ENCODE measurements at places on chromosomes 5 and 9.

DNA sequence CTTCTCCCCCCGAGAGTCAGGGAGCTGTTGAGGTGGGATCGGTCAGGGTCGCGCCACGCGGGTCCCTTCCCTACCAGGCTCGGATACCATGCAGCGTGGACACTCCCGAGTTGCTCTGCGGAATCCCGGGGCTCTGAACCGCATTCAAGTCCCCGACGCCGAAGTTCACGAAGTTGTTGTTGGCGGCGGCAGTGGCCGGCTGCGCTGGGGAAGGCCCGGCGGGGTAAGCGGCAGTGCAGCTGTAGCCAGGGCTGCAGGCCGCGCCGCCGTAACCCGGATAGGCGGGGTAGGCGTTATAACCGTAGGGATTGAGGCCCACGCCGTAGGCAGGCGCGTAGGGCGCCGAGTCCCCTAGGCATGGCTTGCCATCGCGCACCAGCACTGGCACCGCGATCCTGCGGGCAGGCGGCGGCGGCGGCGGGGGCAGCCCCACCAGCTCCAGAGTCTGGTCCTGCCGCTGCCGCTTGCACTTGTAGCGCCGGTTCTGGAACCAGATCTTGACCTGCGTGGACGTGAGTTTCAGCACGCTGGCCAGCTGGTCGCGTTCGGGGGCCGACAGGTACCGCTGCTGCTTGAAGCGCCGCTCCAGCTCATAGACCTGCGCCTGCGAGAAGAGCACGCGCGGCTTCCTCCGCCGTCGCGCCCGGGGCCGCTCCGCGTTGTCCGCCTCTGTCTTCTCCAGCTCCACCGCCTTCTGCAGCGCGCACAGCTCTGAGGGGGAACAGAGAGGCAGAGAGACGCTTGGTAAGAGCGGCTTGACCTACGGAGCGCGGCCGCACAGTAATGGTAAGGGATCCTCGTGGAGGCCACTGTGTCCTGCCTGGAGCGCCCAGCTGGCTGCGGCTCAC, 2.3 kb downstream of the NKX2-5 start:
- DNase-seq: no peak

DNA sequence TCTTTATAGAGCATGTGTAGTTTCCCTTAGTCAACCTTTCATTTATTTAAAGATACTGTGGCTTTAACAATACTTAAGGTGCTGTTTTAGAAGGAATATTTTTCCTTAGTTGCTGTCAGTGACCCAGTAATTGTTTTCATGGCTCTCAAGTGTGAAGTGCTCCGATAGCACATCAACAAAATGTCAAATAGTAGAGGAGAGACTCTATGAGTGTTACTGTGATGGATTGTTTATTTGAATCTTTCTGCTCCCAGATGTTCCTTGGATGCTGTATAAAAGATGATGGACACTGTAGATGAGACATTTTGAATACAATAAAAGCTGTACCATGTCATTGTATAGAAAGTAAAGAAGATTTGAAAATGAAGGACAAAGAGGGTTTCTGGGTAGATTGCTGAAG, 1185.7 kb upstream of the C9orf72 start:
- DNase-seq: no peak

GRCh38 chr9:34034698-34035065, 14.0 kb downstream of the UBAP2 start:
- DNase-seq: no peak

DNA sequence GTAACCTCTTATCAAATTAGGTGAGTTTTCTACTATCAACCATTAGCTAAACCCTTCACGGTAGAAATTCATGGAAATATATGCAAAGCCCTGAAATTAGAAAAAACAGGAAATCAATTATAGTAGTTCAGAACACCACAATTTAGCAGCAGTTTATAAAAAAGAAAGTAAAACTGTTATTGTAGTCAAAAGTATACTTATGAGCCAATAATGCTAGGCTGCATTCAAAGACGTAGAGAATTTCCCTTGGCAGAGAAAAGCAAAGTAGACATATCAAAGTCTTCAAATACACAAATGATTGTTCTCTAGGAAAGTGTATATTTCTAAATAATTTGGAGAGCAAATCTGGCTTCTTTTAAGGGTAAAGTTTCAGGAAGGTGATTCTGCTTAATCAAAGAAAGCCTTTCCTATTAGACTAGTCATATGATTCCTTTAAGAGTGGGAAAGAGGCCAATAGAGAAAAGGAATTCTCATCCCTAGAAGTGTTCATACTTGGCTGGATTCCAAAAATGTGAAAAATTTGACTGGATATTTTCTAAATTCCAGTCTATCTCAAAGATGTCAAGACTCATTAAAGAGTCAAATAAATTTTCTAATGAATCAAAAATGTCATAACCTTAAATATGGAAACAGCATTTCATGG, 185.5 kb downstream of the SMC2 start:
- DNase-seq: no peak

DNA sequence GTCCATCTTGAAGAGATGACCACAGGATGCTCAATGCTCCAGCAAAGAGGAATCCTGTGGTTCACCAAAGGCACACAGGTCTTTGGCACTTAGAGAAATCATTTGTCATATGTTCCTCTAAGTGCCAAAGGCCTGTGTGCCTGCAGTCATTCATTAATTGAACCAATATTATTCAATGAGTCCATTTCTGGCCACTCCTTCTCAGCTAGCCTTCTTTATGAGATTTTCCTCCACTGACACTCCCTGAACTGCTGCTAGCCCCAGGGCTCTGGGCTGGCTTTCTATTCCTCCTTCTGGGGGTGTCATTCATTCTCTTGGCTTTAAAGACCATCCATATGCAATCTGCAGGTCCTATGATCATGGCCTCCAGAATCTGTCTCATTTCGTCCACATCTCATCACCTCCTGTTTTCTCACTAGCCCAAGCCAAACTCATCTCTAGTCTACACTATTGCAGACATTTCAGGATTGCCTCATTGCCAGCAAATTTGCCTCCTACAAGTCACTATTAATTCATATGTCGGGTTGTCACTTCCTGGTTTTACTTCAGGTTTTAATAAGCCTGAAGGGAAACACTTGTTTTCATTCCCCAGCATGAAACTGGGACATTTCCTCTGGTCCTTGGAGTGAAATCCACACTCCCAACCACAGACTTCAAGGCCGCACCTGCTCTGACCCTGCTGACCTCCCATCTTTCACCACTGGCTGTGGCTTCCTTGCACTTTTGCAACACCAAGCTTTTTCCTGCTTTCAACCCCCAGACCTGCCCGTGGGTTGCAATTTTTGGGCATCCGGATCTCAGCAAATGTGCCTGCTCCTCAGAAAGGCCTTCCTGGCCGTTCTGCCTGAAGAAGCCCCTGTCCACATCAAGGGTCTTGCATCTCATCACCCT, 35.1 kb downstream of the KCNIP1 start:
- no peak for DNase-seq

- no peak for DNase-seq
These were observed at the start of gene TRPM6 for GRCh38 chr9:74887041-74887980. Gene TRPM6, minus strand, starts transcription at chr9:74887921. Its CDS starts 65 bp downstream, at chr9:74887856.

- DNase-seq: no peak
These were observed 23.1 kb downstream of the ADGRD2 start for GRCh38 chr9:124473310-124473709.

- no peak for DNase-seq
These were observed 62.3 kb downstream of the NSUN2 start for GRCh38 chr5:6570530-6570929.

- DNase-seq: no peak
These were observed 4.4 kb downstream of the MUSK start for GRCh38 chr9:110672873-110673510.

DNA sequence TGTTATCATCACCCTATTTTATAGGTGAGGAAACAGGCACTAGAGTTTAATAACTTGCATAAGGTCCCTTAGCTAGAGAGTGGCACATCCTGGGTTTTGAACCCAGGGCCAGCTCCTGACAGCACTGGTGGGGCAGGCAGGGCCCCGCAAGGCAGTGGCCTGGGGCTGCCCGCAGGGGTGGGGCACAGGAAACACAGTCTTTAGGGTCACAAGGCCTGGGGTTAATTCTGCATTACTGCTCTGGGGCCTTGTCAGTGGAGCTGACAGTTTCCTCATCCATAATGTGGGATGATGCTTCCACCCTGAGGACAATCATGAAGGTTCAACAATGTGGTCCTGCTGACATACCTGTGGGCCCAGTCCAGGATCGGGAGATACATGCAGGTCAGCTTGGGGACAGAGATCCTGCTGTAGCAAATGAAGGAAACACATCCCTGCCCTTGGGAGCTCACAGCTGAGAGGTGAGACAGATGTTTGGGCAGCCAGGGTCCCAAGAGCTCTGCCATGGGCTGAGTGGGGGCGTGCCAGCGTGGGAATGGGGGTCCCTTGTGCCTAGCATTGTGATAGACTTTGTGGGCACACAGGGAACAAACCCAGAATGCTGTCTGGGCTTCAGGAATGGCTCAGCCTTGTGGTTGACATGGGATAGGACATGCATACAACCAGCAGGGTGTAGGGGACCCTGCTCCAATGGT, 14.7 kb downstream of the FGF18 start:
- no peak for DNase-seq

GRCh38 chr5:154193701-154194121, 3.2 kb downstream of the GALNT10 start:
- DNase-seq: no peak

GRCh38 chr9:85142496-85142911, 473.0 kb downstream of the NTRK2 start:
- no peak for DNase-seq

- DNase-seq: no peak
These were observed 5.1 kb downstream of the RNF14 start for GRCh38 chr5:141973871-141974595.

GRCh38 chr5:9233035-9233434, 312.8 kb downstream of the SEMA5A start:
- no peak for DNase-seq

- DNase-seq: no peak
These were observed 19.0 kb upstream of the LHFPL2 start for GRCh38 chr5:78667461-78668103.

DNA sequence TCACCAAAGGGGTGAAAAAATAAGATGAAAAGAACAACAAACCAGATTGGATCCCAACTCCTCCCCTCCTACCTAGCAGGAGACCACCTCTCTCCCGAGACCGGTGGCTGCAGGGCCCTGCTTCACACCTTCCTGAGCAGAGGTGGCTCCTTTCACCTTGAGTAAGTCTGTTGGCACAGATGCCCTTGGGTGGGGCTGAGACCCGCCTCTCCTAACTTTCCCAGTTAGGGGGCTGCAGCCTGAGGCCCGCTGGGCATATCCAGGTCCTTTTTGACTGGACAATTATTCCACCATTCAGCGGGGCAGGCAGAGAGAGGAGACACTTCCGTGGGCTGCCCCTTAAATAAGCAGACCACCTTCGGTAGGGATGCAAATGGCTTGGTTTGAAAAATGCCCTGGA, 1.3 kb downstream of the SLC25A48 start:
- no peak for DNase-seq

- no peak for DNase-seq
These were observed 30.7 kb upstream of the PSD2 start for GRCh38 chr5:139764886-139765408.

DNA sequence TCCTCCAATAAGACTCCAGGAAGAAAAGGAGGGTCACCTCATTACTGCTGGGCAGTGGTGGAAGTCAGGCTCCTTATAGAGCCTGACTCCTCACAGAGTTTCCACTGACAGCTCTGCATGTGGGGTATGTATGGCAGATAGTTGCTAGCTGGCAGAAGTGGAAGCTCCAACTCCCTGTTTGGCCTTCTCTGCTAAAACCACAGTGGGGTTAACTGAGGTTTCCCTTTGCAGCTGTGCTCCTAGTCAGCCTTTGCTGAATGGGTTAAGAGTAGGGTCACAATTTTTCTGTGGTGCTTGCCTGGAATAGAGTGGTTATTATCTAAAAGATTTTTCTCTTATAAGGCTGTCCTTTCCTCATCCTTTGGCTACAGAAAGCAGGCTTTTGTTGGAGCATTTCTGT, 327.5 kb downstream of the FBXL17 start:
- DNase-seq: no peak

DNA sequence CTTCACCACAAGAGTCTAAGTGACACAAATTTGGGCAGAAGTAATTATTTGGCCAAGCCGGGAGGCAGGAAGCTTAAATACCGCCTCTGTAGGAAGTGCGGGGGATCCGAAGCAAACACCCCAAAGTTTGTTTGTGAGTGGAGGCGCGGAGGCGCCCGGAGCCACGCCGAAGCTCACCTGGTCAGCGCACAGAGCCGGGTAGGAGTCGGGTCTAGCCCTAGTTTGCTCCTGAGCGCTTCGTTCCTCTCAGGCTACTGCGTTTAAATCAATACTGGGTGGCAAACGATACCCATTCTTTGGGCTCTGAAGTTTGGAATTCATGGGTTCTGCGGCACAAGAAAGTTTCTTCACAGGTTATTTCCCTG, 855 bp downstream of the MCC start:
- DNase-seq: no peak

DNA sequence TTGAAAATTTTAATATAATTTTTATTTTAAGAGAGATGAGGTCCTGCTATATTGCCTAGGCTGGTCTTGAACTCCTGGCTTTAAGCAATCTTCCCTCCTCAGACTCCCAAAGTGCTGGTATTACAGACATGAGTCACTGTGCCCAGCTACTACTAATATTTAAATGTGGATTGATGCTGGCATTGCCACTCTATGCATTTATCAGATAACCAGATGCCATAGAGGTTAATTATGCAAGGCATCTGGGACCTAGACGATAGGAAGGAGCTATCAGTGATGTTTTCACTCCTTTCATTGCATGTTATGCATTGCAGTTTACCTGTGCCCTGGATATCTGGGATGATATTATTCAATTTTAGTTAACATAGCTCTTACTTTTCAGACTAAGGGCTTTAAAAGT, 127.0 kb downstream of the RPS23 start:
- no peak for DNase-seq

GRCh38 chr5:2919310-2920018, 168.0 kb upstream of the IRX2 start:
- DNase-seq: no peak

DNA sequence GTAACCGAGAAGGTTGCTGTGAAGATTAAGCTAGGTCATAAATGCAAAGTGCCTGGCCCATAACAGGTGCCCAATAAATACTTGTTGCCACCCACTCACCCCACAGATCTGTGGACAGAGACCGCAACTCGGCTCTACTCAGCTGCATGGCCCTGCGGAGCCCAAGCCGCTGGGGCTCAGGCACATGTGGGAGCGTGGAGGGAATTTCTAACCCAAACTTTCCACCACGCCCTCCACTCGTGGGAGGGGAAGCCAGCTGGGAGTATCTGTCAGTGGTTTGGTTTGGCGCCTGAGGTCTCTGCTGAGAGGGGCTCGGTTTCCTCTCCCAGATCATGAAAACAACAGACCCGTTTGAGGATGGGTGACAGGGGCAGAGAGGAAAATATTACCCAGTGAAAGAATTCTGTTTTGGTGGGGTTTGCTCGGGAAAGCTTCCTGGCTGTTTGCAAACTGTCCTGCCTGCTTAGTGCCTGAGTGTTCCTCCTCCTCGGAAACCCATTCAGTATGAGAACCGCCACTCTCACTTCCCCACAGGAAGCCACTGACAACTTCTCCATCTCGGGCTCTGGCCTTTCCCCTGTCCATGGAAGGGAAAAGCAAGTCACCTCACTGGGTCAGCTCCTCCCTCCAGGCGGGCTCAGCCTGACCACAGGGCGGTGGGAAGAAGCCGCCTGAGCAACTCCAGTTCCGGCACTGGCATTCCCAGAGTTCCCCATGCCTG, 60.1 kb downstream of the RGS3 start:
- DNase-seq: no peak

- no peak for DNase-seq
These were observed 80.1 kb upstream of the TLR4 start for GRCh38 chr9:117624106-117624505.
